ENCODE measurements at places on chromosomes 16 and 17.

- DNase-seq: no peak
Measured at GRCh38 chr16:632486-633335, 1.9 kb downstream of the WFIKKN1 start.

DNA sequence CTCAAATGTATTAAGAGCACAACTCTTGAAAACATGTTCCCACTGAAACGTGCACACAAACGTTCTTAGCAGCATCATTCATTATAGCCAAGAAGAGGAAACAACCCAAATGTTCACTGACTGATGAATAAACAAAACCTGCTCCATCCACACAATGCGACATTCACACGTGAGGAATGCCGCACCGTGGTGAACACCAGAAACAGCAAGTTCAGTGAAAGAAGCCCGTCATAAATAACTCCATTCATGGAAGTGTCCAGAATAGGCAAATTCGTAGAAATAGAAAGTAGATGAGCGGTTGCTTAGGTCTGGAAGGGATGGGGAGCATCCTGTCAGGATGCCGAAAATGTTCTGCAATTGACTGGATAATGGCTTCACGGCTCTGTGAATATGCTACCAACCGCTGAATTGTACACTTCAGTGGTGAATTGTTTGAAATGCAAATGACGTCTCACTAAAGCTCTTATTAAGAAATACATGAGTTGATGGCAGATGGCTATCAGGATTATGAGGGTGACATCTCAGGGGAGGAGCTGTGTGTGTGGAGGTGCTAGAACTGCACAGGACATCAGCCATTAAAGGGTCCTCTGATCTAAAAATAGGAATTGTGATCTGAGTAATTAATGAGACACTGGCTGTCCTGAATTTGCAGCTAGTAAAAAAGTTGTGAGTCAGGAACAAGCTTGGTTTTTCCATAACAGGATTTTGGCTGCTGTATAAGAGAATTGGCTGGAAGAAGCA lies 771.0 kb downstream of the KCNJ18 start:
- no peak for DNase-seq

DNA sequence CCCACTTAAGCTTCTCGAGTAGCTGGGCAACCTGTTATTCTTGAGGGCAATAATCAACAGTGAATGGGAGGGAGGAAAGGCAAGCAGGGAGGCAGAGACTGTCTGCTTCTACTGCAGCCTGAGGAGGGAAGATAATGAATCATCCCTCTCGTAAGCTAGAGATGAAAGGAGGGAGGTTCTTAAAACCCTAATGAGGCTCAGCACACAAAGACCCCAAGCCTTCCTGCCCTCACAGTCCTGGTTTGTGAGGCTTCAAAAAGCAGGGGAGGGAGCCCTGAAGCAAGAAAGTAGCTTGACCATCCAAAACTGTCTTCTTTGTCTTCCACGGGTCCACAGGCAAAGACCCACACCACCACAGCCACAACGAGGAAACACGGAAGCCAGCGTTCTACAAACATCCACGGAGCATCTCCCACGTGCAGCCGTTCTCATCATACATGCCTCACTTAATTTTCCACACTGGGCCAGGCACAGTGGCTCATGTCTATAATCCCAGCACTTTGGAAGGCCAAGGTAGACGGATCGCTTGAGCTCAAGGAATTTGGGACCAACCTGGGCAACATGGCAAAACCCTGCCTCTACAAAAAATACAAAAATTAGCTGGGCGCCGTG lies 1.8 kb downstream of the PIK3R5 start:
- DNase-seq: no peak

GRCh38 chr16:2821487-2822157 lies 4.6 kb downstream of the PRSS21 start:
- no peak for DNase-seq
